Tracheal epithelial cell (primary cell): ENCODE measurements at places on chromosomes 7 and 10. TPM values are rescaled to one million over a fixed set of nuclear protein-coding genes. Genes with fewer than 3 reads are reported as not detected.

CDNF gene
- total RNA-seq: 0.24 and 1.3 TPM in 2 replicates

GNGT1 gene
- total RNA-seq: not detected in 2 replicates

SPDYE5 gene
- not detected in 2 replicates for total RNA-seq

SPDYE9 gene
- total RNA-seq: not detected in 2 replicates

DGKI gene
- 4.1 TPM in 1 of 2 replicates, not detected in the other for total RNA-seq

HABP2 gene
- total RNA-seq: 0.24 TPM in 1 of 2 replicates, not detected in the other

SEMA3A gene
- total RNA-seq: 25.6 and 138 TPM in 2 replicates

NUTM2A gene
- total RNA-seq: 0.24 and 1.9 TPM in 2 replicates

FGFBP3 gene
- 0.24 TPM in 1 of 2 replicates, not detected in the other for total RNA-seq

VWA2 gene
- 1.4 and 6.8 TPM in 2 replicates for total RNA-seq

FAM13C gene
- under 0.01 and 0.24 TPM in 2 replicates for total RNA-seq

FGL2 gene
- total RNA-seq: not detected in 2 replicates

LLCFC1 gene
- total RNA-seq: not detected in 2 replicates

ENTPD1 gene
- total RNA-seq: under 0.01 TPM in 1 of 2 replicates, not detected in the other

CYP3A4 gene
- under 0.01 and 0.21 TPM in 2 replicates for total RNA-seq

BHLHA15 gene
- total RNA-seq: 0.85 and 3.4 TPM in 2 replicates

PRKCQ gene
- 2.3 and 3.1 TPM in 2 replicates for total RNA-seq

FAM20C gene
- 2.1 and 21.9 TPM in 2 replicates for total RNA-seq

SEMA3E gene
- under 0.01 and 0.96 TPM in 2 replicates for total RNA-seq

GHRHR gene
- total RNA-seq: not detected in 2 replicates

C10orf62 gene
- not detected in 2 replicates for total RNA-seq

NYAP1 gene
- 0.85 and 1.4 TPM in 2 replicates for total RNA-seq

ITPRID1 gene
- total RNA-seq: not detected in 2 replicates

TAF6 gene
- total RNA-seq: 25.8 and 34.3 TPM in 2 replicates

PHYHIPL gene
- under 0.01 TPM in 1 of 2 replicates, not detected in the other for total RNA-seq

FOXI2 gene
- not detected in 2 replicates for total RNA-seq

GALNT17 gene
- total RNA-seq: not detected in 2 replicates

FAM25G gene
- total RNA-seq: not detected in 2 replicates

SVIL gene
- 26.4 and 42.2 TPM in 2 replicates for total RNA-seq

ZNF282 gene
- total RNA-seq: 28.9 and 32.6 TPM in 2 replicates

LARP4B gene
- 24.5 and 24.8 TPM in 2 replicates for total RNA-seq

FEZF1 gene
- not detected in 2 replicates for total RNA-seq

CD36 gene
- 9.2 and 14.7 TPM in 2 replicates for total RNA-seq
